CD4-positive, alpha-beta memory T cell (primary cell): ENCODE measurements at places on chromosomes 5 and 9. TPM values are rescaled to one million over a fixed set of nuclear protein-coding genes. Genes with fewer than 3 reads are reported as not detected.

KCNMB1 gene
- not detected for polyA plus RNA-seq

FAF2 gene
- polyA plus RNA-seq: 10.8 TPM

NUTM2G gene
- polyA plus RNA-seq: not detected

MYO10 gene
- 0.05 TPM for polyA plus RNA-seq

GNA14 gene
- not detected for polyA plus RNA-seq

CYLC2 gene
- polyA plus RNA-seq: not detected

TRIM36 gene
- not detected for polyA plus RNA-seq

UAP1L1 gene
- 0.81 TPM for polyA plus RNA-seq

PCDHGA12 gene
- not detected for polyA plus RNA-seq

MEIKIN gene
- not detected for polyA plus RNA-seq

ANKDD1B gene
- not detected for polyA plus RNA-seq

DNA sequence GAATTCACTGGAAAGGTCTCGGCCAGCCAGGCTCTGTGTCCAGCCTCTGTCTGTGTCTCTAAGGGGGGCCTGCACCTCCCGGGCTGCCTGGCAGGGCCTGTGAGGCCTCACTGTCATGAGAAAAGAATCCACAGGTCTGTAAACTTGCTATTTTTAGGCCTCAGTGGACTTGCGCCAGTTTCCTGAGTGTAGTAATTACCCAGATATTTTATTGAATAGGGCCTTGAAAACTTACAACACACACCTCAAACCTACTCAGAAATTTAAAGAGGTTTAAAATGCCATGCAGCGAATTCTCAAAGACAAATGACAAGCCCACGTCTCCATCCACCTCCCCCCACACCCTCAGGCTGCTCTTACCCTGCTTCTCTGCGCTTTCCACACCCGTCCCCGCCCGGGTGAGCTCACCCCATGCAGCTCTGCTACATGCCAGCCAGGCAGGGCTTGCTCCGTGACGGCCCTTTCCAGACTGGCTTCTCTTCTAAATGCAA is 8.8 kb upstream of the TENT4A start:
- no peak for DNase-seq

DNA sequence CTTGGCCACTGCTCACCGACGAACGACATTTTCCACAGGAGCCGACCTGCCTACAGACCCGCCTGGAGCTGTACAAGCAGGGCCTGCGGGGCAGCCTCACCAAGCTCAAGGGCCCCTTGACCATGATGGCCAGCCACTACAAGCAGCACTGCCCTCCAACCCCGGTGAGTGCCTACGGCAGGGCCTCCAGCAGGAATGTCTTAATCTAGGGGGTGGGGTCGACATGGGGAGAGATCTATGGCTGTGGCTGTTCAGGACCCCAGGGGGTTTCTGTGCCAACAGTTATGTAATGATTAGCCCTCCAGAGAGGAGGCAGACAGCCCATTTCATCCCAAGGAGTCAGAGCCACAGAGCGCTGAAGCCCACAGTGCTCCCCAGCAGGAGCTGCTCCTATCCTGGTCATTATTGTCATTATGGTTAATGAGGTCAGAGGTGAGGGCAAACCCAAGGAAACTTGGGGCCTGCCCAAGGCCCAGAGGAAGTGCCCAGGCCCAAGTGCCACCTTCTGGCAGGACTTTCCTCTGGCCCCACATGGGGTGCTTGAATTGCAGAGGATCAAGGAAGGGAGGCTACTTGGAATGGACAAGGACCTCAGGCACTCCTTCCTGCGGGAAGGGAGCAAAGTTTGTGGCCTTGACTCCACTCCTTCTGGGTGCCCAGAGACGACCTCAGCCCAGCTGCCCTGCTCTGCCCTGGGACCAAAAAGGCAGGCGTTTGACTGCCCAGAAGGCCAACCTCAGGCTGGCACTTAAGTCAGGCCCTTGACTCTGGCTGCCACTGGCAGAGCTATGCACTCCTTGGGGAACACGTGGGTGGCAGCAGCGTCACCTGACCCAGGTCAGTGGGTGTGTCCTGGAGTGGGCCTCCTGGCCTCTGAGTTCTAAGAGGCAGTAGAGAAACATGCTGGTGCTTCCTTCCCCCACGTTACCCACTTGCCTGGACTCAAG is 1.5 kb downstream of the CSF2 start:
- no peak for DNase-seq

DNA sequence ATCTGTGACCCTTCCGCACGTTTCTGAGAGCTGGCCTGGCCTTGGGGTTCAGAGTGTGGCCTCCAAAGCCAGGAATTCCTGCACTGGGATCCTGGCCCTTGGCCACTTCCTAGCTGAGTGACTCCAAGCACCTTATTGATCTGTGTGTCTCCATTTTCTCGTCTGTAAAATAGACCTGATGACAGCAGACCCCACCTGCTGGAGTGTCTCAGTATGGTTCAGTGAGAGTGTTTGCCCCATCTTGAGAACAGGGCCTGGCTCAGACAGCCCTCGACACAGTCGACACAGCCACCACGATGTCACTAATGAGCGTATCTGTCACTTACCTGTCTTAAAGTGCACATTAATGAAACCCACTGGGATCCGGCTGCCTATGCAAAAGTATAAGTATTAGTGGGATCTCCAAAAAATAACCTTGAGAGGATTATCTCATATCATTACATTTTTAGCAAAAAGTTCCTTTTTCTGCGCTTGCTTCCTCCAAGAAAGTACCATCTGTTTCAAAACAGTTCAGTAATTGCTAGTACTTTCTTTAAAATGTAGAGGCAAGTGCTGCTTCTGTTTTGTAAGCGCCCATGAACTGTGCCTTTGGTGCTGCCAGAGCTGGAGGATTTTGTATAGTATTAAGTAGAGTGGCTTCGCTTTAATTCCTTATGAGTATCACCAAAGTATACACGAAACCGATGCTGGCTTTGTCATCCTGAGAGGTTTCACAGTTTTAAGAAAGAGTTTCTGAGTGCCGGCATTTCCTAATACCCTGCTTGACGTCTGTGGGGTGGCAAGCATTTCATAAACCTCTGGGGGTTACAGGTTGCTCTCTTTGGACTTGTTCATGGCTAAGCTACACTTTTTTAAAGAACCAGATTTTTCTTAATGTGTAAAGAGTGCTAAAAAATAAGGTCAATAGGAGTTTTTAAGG is 31.7 kb downstream of the UBE2QL1 start:
- no peak for DNase-seq

DNA sequence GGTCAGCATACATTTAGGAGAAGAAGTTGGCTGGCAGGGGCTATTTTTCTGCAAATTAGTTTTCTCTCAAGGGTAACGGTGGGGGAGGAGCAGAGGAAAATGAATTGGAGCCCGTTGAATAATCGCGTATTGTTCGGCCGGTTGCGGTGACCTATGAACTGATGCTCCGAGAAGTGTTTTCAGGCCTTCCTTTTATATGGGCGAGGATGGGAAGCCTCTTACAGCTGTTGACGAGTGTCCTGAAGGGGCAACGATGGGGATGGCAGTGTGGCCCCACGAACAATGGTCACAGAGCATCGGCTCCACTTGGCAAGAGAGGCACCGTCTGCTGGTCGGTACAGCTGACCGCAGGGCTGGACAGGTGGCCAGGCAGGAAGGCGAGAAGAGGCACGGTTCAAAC is 400.7 kb downstream of the ZSWIM6 start:
- no peak for DNase-seq

DNA sequence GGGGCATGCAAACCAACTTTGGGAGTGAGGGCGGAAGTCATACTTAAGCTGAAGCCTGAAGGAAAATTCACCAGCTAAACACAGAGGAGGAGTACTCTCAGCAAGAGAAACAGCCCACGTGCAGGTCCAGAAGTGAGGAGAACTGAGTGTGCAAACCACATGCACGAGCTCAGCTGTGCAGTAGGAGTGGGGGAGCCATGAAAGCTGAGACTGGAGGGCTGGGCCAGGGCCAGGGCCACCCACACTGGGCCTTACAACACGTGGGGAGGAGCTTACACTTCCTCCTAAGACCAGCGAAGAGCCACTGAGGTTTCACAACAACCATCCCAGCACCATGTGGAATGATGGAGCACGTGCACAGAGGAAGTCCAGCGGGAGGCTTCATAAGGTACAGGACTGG is 9.3 kb upstream of the WWC1 start:
- no peak for DNase-seq

DNA sequence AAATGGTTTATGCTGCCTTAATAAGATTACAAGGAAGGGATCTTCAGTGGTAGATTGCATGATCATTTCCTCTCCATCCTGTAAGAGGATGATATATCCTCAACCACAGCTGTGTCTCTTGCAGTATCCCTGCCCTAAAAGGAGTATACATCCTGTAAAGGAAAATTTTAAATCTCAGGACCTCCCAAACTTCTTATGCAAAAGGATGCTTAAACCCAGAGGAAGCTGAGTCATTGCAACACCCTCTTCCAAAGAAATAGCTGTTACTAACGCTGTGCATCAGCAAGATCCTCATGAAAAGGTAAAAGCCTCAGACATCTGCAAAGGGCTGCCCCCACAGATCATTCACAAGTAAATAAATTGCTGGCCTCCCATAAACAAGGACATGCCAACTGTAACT is 599.0 kb downstream of the PRELID2 start:
- DNase-seq: no peak

DNA sequence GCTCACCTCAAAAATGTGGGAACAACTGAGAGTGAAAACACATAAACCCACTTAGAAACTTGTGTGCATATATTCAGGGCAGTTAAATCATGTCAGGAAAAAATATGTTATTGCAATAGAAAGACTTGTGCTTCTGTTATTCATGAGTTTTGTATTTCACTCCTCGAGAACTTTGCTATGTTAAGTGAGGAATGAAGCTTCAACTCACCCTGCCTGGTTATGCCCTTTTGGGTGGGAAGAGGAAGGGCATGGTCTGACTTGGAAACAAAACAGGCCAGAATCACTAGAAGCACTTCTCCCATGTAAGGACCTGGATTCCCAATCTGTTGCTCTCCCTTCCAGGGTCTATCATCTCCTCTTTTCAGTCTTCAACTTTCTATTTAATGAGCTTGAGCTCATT is 14.5 kb downstream of the SLC27A6 start:
- DNase-seq: no peak

- no peak for DNase-seq
Measured at GRCh38 chr5:35487233-35488025, 130.2 kb upstream of the SPEF2 start.

DNA sequence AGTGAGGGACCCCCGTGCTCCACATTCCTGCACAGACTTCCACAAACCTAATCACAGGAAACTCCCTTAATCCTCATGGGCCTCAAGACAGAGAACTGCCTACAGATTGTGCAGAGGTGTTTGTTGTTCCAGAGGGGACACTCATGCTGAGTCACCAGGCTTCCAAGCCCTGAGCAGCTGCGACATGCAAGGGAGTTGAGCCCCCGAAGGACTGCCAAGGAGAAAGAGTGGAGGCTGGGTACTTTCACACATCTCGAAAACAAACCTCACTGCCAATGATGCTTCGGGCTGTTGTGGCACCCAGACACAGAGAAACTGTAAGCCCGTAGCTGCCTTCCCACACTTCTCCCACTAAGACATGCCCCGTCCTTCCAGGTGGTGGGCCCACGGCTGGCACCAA is 480.8 kb downstream of the CDH12 start:
- no peak for DNase-seq

DNA sequence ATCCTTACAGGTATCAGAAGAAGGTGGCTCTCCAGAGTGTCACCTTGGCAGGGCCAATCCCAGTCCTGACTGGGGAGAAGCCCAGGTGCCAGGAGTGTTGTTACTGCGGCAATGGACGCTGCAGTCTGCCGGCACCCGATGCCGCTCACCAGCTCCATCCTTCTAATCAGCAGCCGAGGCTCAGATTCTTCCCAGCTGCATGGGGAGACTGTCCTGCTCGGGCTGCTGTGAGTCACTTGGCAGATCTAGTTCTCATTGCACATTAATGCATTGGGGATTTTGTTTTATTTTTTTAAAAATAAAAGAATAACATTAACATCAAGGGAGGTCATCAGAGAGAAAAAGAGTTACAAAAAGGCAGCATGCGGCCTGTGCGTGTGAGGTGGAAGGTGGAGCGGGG is 115.8 kb downstream of the MTX3 start:
- no peak for DNase-seq

GRCh38 chr9:136522314-136523237 is 23.3 kb downstream of the NOTCH1 start:
- no peak for DNase-seq

GRCh38 chr9:116153765-116154333 is at the start of gene PAPPA:
Gene PAPPA (plus strand): TSS chr9:116153791. CDS start chr9:116154173, 382 bp downstream.
- DNase-seq: no peak

- no peak for DNase-seq
Measured at GRCh38 chr5:155753943-155754581, 572.9 kb upstream of the SGCD start.

DNA sequence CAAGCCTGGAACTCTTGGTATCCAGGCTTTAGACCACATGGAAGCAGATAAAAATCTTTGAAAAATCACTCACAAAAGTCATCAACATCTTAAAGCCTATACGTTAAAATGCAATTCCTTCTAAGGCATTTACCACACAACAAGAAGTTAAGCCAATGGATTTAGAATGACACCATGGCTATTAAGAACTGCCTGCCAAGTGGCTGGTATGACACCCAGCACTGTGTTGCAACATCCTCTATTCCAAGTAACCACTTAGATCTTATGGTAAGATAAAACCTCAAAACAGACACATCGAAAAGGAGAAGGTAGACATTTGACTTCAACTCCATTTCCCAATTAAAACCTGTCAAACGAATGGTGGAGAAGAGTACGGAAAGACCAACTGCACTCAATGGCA is 344.2 kb upstream of the SLC30A5 start:
- no peak for DNase-seq

GRCh38 chr5:1948663-1949191 is 66.0 kb upstream of the IRX4 start:
- no peak for DNase-seq

- DNase-seq: no peak
Measured at GRCh38 chr5:67897980-67898379, 317.6 kb upstream of the PIK3R1 start.

GRCh38 chr9:136917902-136918301 is 26.6 kb downstream of the FBXW5 start:
- DNase-seq: no peak

- DNase-seq: no peak
Measured at GRCh38 chr5:138809391-138809790, 56.2 kb downstream of the CTNNA1 start.

DNA sequence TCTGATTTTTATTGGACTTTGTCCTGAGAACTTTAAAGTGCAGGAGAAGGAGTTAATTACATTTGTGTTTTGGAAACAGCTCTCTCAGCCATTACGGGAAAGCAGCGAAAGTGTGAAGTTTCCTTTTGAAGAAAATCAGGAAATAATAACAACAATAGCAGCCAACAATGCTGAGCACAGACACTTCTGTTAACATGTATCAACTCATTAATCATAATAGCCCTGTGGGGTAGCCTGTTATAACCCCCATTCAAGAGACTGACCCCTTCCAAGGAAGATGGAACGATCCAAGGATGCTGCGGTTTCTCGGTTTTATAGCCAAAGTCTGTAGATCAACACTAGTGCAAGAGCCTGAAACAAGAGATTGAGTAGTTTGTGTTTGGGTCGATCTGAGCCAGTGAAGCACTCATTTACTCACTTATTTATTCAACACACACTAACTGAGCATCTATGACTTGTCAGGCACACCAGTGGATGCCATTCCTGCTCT is 195.5 kb downstream of the DRD1 start:
- no peak for DNase-seq

- DNase-seq: no peak
Measured at GRCh38 chr5:133410335-133410828, 202.0 kb downstream of the FSTL4 start.
